ENCODE measurements at places on chromosomes 6 and 20. TPM values are rescaled to one million over a fixed set of nuclear protein-coding genes. Genes with fewer than 3 reads are reported as not detected.

Gene MYH7B
- total RNA-seq, result 5.3 TPM

- DNase-seq, result no peak
Observed at GRCh38 chr6:37486121-37486839, 13.4 kb downstream of the CCDC167 start.

DNA sequence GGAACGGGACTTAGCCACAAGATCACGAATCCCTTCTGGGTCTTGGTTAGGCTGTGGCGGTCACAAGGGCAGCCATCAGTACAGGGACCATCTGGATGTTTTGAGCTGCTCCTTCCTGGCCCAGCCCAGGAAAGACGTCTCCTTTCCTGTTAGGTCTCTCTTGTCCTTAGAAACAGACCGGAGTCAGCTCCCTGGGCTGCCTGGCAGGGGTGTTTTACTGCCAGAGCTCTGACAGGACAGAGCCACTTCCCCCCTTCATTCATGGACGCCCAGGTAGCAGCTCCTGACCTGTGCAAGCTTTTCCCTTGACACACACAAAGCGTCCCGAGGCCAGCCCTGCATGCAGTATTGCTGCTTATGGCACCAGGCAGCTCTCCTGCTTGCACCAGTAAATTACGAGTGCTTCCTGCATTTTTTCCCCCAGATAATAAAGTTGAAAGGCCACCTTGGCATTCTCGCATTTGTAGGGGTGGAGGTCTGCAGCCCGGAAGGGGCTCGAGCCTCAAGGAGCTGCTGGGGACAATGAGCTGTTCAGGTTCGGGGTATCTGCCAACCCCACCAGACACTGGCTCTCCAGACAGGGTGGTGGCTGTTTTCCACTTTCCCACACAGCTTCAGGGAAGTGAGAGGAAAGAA, 87.4 kb downstream of the NOL4L start:
- no peak for DNase-seq

DNA sequence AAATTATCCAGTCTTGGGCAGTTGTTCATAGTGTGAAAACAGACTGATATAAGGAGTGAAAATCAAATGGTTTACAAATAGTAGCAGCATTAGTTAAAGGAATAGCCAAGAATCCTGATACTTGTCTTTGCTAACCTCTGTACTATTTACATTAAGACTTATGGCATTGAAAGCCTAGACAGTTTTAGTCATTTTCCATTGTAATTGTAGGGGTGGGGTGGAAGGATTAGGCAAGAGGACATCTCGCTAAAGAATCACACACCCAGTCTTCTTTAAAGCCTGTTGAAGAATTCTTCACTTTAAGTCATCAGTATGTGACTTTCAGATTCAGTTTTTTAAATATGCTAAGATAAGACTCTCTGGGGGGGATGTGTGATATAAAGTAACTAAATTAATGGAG, 207.5 kb upstream of the PHACTR1 start:
- no peak for DNase-seq

DNA sequence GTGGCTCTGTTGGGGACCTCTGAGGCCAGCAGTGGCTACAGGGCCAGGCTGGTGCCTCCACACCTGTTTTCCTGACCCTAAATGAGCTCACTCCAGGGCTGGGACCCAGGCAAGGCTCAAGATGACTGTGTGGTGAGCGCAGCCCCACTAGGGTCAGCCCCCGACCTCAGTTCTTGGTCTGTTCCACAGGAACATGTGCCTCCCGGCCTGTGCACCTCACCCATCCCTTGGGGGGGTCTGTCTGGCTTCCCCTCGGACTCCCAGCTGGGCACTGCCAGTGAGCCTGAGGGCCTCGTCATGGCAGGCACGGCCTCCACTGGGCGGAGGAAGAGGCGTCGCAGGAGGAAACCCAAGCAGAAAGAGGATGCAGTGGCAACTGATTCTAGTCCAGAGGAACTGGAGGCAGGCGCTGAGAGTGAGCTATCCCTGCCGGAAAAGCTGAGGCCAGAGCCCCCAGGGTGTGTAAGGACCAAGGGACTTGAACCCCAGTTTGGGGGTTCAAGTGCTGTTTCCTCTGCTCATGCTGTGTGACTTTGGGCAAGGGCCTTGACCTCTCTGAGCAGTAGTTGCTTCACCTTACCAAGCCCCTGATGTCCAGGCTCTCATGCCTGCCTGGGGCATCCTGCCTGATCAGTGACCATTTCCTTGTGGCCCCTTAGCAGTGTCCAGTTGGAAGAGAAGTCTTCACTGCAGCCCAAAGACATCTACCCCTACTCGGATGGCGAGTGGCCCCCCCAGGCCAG, 8.0 kb downstream of the LPIN3 start:
- DNase-seq, result no peak

DNA sequence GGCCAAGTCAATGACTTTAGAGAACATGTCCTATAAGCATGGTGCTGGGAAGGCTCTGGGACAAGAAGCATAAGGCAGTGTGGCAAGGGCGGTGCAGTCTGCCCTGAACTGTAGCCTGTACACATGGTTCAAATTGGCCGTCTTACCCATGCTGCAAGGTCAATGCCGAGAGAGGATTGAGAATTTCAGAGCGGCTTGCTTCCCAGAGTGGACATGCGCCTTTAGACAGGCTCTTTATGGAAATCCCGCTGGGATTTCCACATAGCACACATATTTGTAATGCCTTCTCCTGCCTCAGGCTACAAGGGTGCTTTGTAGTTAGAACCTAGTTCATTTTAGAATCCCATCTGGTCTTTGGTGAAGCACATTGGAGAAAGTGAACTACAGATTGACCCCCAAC, 36.1 kb upstream of the CEP162 start:
- DNase-seq, result no peak

Gene HRH3
- not detected for total RNA-seq

Gene RNF144B
- 13.2 TPM for total RNA-seq

DNA sequence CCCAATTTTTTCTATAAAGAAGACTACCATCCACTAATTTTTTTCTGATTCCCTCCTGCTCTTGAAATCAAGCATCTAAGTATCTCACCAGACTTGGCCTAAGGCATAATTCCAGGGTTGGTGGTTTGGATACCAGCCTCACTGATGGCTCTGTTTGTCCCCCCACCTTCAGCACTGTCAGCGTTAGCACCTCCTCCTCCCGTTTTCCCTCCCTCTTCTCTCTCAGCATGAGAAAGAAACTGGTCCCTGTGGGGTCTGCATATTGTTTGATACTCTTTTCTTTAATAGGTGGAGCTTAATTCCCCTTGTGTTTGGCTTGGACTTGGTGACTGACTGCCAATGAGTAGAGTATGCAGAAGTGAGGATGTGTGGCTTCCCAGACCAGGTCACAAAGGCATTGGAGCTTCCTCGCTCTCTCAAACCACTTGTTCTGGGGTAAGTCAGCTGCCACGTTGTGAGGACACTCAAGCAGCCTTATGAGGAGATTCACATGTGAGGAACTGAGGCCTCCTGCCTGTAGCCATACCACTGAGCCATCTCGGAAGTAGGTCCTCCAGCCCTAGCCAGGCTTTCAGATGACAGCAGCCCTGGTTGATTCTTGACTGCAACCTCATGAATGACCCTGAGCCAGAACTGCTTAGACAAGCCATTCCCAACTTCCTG, 65.2 kb downstream of the RIOK1 start:
- DNase-seq, result no peak

Gene RTN4IP1
- total RNA-seq, result 7.0 TPM

- DNase-seq, result no peak
Observed at GRCh38 chr20:38046572-38046971, 13.0 kb downstream of the RPRD1B start.

DNA sequence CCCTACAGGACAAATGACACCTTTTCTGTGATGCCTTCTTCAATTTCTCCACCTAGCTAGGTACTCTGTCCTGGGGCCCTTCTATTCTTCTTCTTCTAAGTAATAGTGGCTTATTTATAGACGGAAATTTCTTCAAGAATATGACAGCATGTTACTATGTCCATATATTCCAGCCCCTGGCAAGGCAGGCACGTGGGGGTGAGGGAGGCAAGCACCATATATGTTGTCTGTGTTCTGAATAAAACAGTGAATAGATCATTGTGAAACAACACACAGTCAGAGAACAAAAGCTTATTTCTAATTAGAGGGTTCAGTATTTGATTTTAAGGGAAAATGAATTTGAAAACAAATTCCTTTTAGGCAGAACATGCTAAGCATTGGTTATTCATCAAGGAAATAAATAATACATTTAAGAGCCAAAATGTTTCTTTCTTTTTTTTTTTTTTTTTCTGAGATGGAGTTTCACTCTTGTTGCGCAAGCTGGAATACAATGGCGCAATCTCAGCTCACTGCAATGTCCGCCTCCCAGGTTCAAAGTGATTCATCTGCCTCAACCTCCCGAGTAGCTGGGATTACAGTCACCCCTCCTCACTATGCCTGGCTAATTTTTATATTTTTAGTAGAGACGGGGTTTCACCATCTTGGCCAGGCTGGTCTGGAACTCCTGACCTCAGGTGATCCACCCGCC, 6.2 kb downstream of the HEBP2 start:
- DNase-seq, result no peak

DNA sequence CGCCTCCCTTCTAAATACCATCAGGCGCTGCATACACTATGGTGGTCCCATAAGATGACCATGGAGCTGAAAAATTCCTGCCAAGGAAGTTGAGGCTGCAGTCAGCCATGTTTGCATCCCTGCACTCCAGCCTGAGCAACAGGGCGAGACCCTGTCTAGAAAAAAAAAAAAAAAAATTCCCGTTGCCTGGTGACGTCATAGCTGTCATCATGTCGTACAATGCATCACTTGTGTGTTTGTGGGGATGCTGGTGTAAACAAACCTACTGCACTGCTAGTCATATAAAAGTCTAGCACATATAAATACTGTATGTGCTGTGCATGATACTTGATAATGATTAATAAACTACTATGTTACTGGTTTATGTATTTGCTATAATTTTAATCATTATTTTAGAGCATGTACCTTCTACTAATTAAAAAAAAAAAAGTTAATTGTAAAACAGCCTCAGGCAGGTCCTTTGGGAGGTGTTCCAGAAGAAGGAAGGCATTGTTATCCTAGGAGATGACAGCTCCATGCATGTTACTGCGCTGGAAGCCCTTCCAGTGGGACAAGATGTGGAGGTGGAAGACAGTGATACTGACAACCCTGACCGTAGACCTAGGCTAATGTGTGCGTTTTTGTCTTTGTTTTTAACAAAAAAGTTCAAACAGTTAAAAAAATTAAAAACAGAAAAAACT, 132.6 kb downstream of the BANF2 start:
- no peak for DNase-seq

DNA sequence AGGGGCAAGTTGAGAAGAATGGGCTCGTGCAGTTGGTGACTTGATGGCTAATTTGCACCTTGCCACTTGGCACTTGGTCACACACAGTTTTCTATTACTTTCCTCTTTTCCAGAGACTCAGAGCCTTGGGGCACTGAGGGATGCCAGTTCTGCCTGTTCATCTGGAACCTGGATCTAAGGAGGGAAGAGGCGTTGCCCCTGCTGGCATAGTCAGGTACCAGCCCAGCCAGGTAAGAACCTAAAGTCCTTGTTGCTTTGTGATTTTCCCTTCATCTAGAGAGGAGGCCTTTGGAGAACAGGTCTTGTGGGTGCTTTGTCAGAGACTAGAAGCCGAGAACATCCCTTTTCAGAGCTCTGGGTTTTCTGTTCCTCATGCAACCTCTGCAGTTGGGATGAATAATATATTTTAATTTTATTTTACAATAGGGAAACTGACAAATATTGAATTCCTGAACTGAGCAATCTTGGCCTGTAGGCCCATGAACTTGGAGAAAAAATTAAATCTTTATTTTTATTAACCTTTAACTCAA, 11.4 kb downstream of the SYTL3 start:
- no peak for DNase-seq

GRCh38 chr6:89356642-89357170, 4.2 kb upstream of the UBE2J1 start:
- no peak for DNase-seq

- DNase-seq, result no peak
Observed at GRCh38 chr20:64110411-64111068, 3.2 kb upstream of the NPBWR2 start.

Gene HDDC2
- 59.4 TPM for total RNA-seq

Gene TTK
- total RNA-seq, result 15.9 TPM

DNA sequence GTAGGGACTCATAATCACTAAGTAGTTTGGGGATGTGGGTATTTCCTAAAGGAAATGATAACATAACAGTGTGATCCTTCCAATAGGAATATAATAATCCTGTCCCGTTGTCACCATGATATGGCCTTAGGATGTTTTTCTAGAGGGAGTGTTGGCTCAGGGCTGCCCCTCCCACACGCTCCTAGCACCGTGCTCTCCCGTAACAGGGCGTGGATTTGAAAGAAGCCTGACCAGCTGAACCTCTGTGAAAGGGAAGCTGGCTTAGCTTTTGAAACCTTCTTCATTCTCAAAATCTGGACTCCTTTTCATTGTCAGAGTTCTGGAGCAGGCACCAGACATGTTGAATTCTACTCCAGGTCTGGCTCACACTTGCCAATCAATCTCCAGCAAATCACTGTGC, 103.4 kb upstream of the SASH1 start:
- DNase-seq, result no peak

Gene FOXF2
- total RNA-seq, result 0.22 TPM

GRCh38 chr6:106339334-106340029, 13.9 kb upstream of the ATG5 start:
- no peak for DNase-seq

Gene WFDC12
- not detected for total RNA-seq

Gene SCUBE3
- total RNA-seq, result 0.59 TPM

- no peak for DNase-seq
Observed at GRCh38 chr6:5486214-5486613, 224.9 kb downstream of the FARS2 start.

DNA sequence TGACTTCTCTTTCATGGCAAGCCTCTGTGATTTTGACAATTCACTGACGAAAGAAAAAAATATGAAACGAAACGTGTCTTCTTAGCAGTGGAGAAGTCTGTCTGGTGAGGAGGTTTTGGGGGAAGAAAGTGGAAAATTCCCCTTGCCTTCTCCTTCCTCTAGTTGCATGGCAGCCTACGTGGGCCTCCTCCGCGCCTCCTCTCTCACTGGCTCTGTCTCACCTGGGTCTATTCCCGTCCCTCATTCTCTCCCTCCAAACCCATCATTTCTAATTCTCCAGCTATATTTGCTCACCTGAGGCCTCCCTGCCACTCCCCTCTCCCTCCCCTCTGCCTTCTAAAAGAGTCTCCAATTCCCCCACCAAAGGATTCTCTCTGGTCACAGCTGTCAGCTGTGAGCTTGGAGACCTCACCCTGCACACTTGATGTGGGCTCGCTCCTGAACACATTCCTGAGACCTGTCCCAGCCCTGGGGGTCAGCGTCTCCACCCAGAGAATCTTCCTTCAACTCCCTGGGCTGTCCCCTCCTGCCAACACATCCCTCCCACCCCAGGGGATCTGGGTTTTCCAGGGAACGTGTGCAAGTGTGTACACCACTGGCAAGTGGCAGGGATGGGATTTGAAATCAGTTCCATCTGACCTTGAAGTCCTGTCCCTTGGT, 159.6 kb upstream of the PMEPA1 start:
- DNase-seq, result no peak

Data from tibial nerve (tissue), 4 donors.